ENCODE measurements at places on chromosomes 11 and 22. TPM values are rescaled to one million over a fixed set of nuclear protein-coding genes. Genes with fewer than 3 reads are reported as not detected.

The TRIM44 gene
- total RNA-seq: 30.8 TPM

The CD6 gene
- 0.83 TPM for total RNA-seq

The CCDC116 gene
- 0.45 TPM for total RNA-seq

The OR51B5 gene
- total RNA-seq: 0.15 TPM

The TMEM223 gene
- total RNA-seq: 7.6 TPM

The DEFB131B gene
- total RNA-seq: not detected

The TSPAN32 gene
- 0.35 TPM for total RNA-seq
